HS-5 (cell line): ENCODE measurements at places on chromosomes 5 and 9.

DNA sequence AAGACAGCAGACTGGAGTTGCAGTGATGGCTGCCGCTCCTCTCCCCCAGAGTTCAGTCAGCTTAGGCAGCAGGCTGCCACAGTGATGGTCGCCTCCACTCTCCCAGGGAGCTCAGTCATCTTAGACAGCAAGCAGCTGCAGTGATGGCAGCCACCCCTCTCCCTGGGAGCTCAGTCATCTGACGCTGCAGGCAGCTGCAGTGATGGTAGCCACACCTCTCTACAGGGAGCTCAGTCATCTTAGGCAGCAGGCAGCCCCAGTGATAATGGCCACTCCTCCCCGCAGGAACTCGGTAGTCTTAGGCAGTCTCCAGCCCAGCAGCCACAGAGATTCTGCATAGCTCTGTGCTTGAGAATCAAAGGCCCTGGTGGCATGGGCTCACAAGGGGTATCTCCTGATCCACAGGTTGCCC lies 582.7 kb downstream of the DTWD2 start:
- DNase-seq = no peak

- DNase-seq = peak; percentile 37
Observed at GRCh38 chr5:170306381-170306831, 8.8 kb upstream of the LCP2 start.

DNA sequence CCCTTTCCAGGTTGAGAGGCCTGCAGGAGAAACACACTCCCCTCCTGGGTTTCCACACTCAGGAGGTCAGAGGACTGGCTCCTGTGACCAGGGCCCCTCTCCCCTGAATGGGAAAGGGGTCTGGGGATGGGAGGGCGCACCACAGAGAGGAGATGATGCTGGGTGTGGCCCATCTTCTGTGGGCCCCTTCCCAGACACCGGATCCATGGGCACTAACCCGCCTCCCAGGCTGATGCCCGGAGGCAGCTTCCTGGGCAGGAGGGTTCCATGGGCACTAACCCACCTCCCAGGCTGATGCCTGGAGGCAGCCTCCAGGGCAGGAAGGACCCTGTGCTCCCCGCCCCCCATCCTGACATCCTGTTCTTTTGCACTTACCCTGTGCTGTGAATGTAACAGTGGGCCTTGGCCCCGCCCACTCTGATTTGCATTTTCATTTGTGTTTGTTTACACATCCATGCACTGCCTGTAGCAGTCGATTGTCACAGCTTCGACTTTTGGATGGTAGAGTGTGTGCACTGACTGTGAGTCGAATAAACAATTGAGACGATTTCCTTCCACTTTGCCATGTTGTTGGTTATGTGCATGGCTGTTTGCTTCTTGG lies 9.3 kb upstream of the DOLPP1 start:
- DNase-seq = no peak

DNA sequence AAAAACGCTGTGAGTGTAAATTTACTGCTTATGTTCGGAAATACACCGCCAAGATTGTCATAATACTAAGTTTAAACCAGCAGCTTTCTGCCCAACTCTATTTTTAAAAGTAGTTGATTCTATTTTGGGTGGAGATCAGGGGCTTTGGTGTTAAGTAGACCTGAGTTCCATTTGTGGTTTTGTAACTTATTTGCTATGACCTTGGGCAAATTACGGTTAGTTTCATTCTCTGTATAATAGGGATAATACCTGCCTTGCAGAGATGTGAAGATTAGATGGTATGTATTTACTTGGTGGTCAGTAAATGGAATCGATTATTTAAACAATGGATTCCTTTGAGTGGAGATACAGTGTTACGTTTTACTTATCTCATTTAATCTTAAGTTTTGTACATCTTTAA lies 1.6 kb downstream of the RAD23B start:
- DNase-seq = no peak

GRCh38 chr9:136401173-136401922 lies 1.4 kb upstream of the SNAPC4 start:
- no peak for DNase-seq

DNA sequence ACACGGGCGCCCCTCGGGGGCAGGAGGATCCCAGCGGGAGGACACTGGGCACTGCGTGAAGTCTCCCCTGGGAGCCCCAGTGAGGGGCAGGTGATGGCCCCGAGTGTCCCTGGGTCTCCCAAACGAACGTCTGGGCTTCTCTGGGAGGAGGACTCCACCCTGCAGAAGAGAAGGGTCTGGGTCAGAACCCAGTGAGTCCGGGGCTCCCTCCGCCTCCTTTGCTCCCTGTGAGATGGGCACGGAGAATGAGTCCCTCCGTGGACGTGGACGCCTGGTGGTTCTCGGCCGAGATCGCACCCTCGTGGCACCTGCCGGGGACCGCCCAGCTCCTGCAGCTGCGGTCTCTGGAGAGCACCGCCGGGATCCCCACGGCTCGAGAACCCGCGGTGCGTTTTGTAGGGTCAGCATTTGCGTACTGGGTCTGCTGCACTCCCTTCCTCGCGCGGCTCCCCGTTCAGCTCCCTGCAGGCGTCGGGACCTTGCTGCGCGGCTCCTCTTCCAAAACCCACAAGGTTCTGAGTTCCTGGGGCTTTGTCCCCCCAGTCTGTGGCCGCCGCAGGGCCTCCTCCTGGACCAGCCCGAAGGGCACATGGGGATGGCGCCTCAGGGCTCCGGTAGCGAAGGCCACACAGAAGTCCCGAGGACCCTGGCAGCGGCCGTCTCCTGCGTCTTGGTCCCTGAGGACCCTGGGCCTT lies 10.2 kb upstream of the CEP72 start:
- no peak for DNase-seq

- DNase-seq = no peak
Observed at GRCh38 chr9:121738411-121738810, 87.0 kb downstream of the DAB2IP start.

GRCh38 chr5:41763574-41763973 lies 106.7 kb downstream of the OXCT1 start:
- DNase-seq = no peak

GRCh38 chr5:143056792-143057579 lies 286.8 kb downstream of the ARHGAP26 start:
- no peak for DNase-seq

- no peak for DNase-seq
Observed at GRCh38 chr9:114899995-114900394, 30.4 kb downstream of the TNFSF8 start.

GRCh38 chr5:4700069-4700468 lies 440.1 kb upstream of the ADAMTS16 start:
- DNase-seq = no peak

DNA sequence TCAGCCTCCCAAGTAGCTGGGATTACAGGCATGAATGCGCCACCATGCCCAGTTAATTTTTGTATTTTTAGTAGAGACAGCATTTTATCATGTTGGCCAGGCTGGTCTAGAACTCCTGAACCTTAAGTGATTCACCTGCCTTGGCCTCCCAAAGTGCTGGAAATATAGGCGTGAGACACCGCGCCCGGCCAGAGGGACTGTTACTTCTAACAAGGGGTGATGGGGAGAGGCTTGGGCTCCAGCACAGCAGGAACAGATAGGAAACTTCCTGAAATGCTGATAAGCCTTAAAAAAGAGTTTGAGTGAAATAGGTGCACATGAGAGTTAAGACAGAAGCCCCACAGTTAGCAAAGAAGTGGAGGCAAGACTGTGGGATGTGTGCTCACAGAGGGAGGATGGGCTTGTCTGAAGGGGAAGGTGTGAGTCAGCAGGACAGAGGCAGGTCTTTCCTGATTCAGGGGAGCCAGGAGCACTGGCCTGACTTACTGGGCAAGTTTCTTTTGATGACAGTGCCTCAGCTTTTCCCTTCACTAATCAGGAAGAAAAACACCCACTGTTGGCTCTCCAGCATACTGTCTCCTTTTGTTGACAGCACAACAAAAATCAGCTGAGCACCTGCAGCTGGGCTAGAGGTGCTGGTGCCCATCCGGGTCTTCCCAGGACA lies 68.4 kb downstream of the RAD23B start:
- no peak for DNase-seq

DNA sequence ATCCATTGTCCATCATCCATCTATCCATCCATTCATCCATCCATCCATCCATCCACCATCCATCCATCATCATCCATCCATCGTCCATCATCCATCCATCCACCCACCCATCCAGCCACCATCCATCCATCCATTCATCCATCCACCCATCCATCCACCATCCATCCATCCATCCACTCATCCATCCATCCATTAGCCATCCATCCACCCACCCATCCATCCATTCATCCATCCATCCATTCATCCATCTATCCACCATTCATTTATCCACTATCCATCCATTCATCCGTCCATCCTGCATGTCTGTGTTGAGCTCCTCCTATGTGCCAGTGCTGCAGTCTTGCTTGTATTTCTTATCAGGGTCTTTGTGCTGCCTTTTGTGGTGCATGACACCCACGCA lies 44.2 kb downstream of the COL5A1 start:
- no peak for DNase-seq

DNA sequence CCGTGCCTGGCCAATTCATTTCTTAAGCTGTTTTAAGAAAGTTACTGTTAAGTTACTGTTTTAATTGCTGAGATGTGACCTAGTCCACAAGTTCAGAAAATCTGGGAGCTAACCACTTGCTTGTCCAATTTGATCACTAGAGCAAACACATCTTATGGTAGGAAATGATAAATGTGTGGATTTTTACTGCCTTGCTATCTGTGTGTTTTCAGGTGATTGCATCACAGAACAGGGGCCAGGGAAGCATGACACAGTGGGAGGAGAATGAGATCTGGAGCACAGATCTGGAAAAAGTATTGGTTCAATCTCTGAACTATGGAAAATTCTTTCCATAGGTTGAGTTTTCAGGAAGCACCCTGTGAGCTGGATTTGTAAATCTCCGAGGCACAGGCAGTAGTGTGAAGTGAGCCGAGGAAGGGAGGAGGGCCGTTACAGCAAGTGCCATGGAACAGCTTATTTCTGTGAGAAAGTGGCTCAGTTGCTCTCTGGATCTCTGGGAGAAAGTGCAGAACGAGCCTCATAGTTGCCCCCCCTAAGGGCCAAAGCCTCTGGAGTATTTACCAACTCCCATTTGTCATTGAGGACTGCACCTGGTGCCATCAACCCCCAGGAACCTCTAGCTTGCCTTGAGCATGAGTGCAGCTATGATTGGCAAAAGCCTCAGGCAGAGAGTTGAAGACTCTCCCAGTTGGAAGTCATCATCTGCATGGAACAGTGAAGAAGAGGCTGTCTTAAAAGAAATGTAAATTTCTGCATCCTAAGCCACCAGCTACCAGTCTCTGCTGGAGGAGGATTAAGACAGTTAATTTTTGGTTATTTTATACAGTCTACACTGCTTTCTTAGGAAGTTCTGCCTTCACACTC lies 161.8 kb upstream of the CLINT1 start:
- DNase-seq = no peak

- no peak for DNase-seq
Observed at GRCh38 chr9:128628471-128629048, 28.1 kb downstream of the DYNC2I2 start.
